ENCODE measurements at places on chromosomes 16 and 17.

GRCh38 chr16:29962344-29962994 is 590 bp downstream of the TMEM219 start:
- DNase-seq = no peak

DNA sequence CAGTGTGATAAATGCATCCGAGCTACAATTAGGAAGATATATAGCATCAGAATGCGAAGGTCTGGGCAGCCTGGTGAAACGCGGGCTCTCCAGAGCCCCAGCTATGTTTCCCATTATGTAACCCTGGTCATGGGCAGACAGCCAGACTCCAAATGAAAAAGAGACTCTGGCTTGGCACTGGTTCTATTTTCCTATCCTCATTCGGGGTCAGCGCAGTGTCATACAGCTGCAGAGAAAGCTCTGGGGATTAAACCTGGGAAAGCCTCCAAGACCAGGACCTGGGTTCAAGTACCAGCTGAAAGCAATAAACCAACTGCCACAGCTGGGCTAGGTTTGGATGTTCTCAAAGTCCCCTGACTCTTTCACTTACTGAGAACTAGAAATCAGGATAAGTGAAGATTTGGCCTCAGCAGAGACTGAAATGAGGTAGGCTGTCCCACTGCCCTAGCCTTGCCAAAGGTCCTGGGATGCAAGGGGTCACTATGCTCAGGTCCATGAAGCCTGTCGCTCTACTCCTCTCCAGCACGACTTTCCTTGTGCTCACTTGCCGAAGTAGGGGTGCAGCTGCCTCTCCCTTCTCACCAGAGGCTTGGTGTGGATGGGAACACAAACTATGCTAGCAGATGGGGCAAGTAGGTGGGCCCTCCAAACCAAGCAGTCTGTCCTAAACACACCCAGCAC is 123.8 kb downstream of the SMG6 start:
- no peak for DNase-seq

GRCh38 chr17:53273126-53273525 is 549.6 kb upstream of the KIF2B start:
- no peak for DNase-seq

- peak; percentile 25 for DNase-seq
These were observed 88.6 kb downstream of the USP31 start for GRCh38 chr16:23060458-23061320.

GRCh38 chr17:65418622-65419021 is 142.8 kb downstream of the AXIN2 start:
- DNase-seq = no peak

- no peak for DNase-seq
These were observed 78.2 kb downstream of the FTO start for GRCh38 chr16:53782148-53782547.

DNA sequence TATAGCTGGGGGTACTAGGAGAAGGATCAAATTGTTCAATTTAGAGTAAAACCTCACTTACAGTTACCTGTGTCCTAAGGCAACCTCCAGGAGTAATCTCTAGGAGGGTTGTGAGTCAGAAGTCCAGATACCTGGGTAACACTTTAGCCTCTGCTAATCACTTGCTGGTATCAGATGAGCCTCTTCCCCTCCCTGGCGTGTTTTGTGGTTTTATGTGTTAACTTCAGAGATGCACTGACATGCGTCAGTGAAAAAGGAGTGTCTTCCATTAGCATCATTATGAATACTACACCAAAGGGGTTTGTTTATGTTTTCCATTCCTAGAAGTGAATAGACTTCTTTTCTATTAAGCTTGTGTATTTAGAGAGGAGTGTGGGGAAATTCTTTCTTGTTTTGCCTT is 208.2 kb downstream of the FTO start:
- DNase-seq = no peak

DNA sequence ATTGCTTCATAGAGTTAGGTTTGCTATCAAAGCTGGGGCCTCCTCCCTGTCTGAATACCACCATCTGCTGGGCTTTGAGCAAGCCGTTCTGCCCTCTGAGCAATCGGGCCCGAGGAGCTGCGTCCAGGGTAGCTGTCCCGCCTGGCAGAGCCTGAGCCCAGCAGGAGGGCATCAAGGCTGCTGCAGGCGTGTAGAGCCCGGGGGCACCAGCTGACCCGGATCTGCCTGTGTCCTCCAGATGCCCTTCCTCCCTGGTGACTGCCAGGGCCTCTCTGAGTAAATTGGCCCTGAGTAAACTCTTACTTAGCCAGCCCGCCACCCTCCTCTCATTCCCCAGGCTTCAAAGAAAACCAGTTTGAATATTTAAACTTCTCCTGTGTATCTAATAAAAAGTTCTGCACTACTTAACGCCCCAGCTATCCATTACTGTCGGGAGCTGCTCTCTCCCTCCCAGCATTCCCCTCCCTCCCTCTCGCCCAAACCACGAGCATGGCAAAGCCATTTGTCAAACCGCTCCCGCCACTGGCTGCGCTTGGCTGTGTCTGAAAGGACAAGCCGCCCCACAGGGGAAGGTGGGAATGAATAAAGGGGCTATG is 16.4 kb downstream of the CDK5RAP3 start:
- DNase-seq = no peak

- no peak for DNase-seq
These were observed 52.1 kb upstream of the CNEP1R1 start for GRCh38 chr16:49972961-49973360.

DNA sequence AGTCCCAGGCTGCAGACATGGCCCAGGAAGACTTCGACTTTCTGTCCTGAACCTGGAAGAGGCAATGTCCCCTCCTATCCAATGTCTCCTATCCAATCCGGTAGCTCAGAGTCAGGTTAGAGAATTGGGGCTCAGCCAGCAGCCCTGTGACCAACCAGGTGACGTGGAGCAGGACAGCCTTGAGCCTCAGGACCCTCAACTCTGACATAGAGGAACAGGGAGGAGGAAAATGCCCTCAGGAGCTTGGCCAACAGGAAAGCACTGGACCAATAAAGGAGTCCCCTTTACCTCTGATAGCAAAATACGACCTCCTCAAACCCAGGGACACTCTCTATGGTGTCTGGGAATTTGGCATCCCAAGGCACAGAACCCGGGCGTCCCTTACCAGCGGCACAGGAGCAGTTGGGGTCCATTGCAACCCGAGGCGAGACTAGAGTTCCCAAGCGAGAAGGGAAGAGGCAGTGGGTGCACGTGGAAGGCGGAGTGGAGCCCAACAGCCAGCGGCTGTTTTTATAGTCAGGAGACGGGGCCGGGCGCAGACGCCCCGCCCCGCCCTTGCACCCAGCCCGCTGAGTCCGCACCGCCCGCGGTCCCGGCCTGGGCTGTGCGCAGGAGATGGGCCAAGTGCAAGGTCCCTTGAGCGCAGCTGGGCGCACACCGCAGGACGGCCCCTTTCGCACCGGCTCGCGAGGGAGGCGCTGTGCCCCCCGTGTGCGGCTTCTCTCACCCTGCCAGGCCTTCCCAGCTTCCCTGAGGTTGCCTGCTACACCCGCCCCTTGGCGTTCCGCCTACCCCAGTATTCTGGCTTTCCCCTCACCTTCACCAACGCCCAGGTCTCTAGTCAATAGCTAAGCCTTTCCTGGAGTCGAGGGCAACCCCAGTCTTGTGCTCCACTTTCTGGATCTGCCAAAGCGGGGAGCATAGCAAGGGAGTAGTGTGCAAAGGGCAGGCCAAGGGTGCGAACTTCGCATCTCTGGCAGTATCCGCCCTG is at the start of gene MT1G:
Gene MT1G (minus strand): TSS at position 485 of the 991 bp plus-strand sequence. CDS start 72 bp downstream, at position 413.
- no peak for DNase-seq

- DNase-seq = no peak
These were observed 491 bp downstream of the POLR2C start for GRCh38 chr16:57462978-57463362.

- no peak for DNase-seq
These were observed 110.8 kb downstream of the IRX3 start for GRCh38 chr16:54175552-54176375.

- no peak for DNase-seq
These were observed 108.2 kb upstream of the HS3ST2 start for GRCh38 chr16:22705799-22706198.

DNA sequence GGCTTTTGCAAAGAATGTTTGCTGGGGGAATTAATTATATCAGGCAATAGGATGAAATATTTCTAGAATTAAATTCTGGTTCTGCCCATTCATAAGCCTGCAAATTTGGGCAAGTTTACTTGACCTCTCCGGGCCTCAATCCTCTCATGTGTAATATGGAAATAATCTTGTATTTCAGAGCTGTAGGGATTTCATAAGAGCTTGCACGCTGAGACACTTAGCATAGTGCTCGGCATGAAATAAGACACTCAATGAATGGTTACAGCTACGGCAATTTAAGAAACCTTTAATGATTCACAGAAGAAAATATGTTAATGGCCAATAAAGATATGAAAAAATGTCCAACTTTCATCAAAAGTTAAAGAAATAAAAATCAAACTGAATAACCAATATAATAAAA is 40.6 kb upstream of the PITPNM3 start:
- DNase-seq = no peak

GRCh38 chr16:76653390-76654026 is 376.3 kb downstream of the CNTNAP4 start:
- DNase-seq = peak; percentile 25

GRCh38 chr17:80647746-80648145 is 103.1 kb downstream of the RPTOR start:
- peak; percentile 63 for DNase-seq

- DNase-seq = no peak
These were observed 50.5 kb downstream of the IKZF3 start for GRCh38 chr17:39813631-39814030.

DNA sequence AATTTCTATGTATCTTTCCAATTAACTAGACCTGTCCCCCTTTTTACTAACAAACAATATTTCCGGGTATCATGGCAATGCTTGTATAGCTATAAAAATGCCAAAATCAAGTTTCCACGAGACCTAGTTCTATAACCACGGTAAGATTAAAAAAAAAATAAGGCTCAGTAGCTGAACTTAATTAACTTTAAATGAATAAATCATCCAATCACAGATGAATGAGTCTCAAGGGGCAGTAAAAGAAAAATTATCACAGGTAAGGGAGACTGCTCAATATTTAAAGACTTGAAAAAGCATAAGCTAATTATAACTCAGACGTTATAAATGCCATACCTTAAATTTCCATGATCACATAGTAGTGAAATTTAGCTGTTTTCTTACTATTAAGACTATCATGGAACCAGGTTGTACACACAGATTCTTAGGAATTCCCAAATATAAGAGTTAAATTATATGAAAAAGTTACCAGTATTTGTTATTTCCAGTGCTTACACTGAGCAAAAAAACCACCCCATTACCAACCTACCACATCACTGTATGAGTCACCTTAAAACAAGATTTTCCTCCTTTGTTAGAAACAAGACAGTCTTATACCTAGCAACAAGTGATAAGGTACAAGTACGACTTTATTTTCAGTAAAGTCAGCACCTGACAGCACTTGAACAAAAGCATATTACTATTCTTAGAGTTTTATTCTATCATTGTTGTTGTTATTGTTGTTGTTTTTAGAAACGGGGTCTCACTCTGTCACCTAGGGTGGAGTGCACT is 20.6 kb downstream of the SSH2 start:
- DNase-seq = no peak

DNA sequence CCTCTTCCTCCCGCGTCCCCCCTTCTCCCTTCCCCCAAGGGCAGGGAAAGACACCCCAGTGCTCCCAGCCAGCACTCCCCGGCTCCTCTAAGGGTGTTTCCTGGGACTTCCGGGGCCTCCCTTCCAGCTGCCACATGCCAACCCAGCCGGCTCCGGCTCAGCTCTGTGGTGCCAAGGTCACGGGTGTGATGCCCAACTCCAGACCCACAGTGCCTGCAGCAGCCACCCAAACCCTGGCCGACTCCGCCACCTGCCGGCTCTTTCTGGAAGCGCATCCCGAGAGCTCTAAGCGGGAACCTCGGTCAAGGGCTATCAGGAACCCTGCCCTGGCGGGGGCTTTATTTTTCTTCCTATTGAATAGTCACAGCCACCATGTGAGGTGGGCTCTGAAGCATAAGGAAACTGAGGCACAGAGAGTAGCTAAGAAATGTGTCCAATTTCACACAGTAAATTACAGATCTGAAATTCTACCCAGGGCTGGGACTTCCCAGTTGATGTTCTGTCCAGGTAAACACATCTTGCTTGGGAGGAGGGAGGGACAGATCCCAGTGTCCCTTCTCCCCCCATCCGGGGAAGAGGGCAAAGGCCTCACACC is 3.3 kb upstream of the PPP1R1B start:
- DNase-seq = peak; percentile 18

Data from amniotic stem cell (primary cell).